ENCODE measurements at places on chromosomes 12 and 14. TPM values are rescaled to one million over a fixed set of nuclear protein-coding genes. Genes with fewer than 3 reads are reported as not detected.
A peak's percentile ranks its signal among the peaks of the same experiment; 100 is the strongest.

DNA sequence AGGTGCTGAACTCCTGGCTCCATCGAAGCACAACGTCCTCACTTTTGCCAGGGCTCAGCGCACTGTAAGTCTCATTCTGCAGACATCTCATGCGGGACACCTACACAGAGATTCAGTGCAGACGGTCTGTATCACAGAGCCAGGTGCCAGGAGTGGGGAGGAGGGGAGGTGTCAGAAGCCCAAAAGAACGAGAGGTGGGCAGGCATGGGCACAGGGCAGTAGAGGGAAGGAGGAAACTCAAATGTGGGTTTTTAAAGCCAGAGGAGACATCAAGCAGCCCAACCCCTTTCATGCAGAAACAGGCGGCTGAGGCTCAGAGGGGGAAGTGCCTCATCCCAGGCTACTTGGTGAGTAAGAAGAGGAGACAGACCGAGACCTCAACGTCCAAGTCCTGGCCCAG is 2.5 kb upstream of the LPAR5 start:
- DNase-seq: no peak

DNA sequence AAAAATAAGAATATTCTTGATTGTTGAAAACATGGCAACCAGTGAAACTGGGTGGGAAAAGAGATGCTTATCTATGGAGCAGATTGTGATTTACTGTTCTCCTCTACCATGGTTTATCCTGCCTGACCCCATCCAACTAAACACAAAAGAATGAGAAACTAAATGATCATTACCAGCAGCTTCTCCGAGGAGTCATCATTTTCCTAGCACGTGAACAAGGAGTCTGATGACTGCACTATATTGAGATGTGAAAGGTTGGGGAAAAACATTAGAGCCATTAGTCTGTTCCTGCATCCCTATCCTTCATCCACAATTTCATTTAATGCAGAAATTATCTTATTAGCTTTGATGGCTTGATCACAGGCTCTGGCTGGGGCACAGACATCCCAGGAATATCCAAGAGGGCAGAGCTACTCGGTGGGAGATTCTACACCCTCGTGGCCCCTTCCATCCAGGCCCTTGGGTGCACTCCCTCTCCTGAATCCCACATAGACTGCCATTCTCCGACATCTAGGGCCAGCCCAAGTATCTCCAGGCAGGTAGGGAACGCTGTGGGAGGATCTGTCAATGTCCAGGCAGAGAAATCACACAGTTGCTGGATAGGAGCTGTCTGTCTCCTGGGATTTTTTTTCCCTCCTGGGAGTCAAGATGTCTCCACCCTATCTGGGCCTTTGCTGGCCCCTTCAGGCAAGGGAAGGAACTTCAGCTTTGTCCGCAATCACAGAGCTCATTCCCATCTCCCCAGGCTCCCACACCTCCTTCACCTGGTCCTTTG is 43.3 kb upstream of the DHRS4 start:
- peak; percentile 81 for DNase-seq

GRCh38 chr12:60832290-60832689 is 1236.5 kb downstream of the SLC16A7 start:
- DNase-seq: no peak

- no peak for DNase-seq
These were observed 14.1 kb downstream of the P2RX2 start for GRCh38 chr12:132632521-132633228.

CFAP54 gene
- total RNA-seq: 0.05 TPM

C12orf54 gene
- total RNA-seq: not detected

All from SK-MEL-5 (cell line).